SK-N-DZ (cell line): ENCODE measurements at places on chromosomes 1 and 21.

DNA sequence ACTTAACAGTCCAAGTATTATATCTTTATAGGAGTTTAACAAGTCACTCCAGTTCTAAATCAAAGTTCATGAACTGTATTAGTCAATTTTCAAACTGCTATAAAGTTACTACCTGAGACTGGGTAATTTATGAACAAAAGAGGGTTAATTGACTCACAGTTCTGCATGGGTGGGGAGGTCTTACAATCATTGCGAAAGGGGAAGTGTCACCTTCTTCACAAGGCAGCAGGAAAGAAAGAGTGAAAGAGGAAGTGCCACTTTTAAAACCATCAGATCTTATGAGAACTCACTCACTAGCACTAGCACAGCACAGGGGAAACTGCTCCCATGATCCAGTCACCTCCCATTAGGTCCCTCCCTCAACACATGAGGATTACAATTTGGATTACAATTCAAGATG lies 70.0 kb downstream of the CLCA4 start:
- DNase-seq = no peak

DNA sequence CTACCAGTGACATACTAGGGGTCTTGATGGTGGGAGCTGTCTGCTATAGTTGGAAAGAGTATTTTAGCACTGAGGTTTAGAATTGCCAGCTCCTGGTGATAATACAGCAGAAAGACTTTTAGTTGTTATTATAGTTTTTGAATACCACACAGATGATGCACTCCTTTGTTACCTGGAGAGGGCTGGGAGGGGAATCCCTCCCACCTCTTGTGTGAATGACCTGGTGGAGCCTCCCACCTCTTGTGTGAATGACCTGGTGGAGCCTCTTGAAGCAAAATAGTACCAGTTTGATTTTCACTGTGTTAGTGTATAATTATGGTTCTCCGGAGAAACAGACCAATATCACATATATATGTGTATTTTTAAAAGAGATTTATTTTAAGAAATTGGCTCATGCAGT lies 3.3 kb downstream of the DISP1 start:
- DNase-seq = no peak

DNA sequence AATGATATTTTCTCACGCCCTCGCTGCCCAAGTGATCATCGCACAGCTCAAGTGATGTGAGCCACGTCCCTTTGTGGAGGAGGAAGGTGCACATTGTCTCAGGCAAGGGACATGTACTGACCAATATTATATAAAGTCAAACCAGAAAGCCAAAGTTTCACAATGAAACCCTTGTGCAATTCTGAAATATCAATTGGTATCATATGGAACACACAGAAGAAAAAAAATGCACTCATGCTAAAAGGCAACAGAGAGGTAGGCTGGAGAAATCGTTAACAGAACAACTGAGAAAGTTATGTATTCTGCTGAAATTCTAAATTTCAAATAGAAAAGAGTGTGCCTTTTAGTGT lies 1.9 kb downstream of the JAM2 start:
- DNase-seq = no peak

GRCh38 chr1:156866249-156866909 lies 5.7 kb downstream of the NTRK1 start:
- DNase-seq = peak; percentile 48

DNA sequence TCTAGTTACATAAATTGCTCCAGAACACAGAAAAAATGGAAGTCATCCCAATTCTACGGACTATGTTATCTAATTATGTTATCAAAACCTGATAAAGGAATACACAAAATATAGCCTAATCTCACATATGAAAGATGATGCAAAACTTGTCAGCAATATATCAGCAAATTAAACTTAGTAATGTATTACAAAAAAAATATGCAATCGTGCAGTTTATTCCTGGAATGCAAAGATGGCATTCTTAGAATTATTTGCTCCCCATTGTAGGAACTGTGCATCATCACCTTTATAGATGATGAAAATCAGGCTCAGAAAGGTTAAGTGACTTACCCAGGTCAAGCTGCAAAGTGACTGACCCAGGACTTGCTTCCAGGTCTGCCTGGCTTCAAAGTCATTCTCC lies 7.8 kb downstream of the FOXE3 start:
- DNase-seq = no peak

GRCh38 chr1:94927405-94928175 lies 680 bp upstream of the CNN3 start:
- DNase-seq = peak; percentile 39

DNA sequence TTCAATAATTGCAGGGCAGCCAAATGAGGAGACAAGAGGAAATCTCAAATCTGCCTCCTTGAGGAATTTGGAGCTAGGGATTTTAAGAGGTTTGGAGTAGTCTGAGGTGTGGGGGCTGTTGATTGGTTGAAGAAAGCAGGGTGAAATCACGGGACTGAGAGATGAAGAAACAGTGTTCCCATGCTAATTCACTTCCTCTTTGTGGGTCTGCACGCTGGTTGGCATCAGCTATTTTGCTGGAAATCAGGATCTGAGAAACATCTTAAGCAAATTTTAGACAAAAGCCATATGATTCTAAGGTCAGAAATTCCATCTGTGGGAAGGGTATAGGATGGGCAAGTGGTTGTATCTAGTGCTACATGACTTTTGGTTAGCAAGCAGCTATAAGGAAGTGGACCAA lies 107.1 kb upstream of the PAXBP1 start:
- no peak for DNase-seq

GRCh38 chr1:36609241-36610027 lies 126.7 kb upstream of the CSF3R start:
- peak; percentile 67 for DNase-seq

DNA sequence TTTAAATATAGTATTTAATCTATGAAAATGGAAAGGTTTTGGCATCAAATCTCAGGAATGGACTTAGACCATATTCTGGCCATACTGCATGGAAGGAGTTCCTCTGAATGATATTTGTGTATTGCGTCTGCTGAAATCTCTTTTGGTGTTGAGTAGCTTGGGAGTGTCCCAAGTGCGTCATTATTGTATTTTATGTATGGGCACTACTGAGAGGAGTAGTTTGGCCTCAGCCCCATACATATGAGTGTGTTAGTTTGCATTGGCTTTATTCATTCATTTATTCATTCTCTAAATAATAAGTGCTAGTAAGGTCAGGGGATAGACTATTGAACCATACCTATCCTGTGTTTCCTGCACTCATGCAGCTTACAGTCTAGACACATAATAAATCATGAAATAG lies 46.6 kb downstream of the CENPF start:
- DNase-seq = no peak

- DNase-seq = no peak
These were observed 58.5 kb downstream of the ST6GALNAC5 start for GRCh38 chr1:76925825-76926224.

DNA sequence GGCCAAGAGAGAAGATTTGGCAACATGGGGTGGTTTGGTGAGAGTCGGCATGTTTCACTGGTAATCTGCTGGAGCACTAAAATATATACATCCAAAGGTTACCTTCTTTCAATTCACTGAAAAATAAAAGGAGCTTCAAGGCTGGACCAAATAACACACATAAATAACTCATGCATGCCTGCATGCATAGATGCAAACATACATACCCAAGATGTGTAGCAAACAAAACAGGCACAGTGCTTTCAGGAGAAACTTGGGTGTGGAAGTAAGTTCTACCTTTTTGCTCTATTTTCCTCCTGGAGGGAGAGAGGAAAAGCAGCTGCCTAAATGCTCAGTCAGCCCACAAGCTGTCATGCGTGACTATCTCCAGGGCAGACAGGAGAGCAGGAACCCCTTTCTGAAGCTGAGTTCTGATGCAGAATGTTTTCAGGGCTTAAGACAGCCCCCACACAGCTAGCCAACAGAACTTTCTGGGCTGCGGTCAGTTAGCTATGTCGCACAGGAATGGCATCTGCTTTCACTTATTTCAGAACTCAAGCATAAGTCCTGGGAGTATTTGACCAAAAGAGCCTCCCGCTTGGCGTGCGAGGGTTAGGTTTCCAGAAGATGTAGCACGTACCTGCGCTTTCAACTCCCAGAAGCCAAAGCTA lies 166.2 kb downstream of the TOMM20 start:
- DNase-seq = no peak
